Stimulated activated CD4-positive, alpha-beta T cell treated with anti-CD3 and anti-CD28 coated beads, Interleukin-1b, Interleukin-23, amount 100 ng/mL, for 4 hours (primary cell): ENCODE measurements at places on chromosomes 12 and 14.

DNA sequence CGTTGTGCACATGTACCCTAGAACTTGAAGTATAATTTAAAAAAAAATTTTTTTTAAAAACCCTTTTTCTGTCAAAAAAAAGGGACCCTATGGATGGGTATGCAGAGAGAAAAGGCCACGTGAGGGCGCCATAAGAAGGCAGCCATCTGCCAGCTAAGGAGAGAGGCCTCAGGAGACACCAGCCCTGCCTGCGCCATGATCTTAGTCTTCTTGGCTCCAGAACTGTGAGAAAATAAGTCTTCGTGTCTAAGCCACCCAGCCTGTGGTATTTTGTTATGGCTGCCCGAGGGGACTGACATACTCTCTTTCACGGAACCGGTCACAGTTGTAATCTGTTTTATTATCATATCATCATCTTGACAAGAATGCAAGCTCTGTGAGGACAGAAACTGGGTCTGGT is 174.8 kb downstream of the EFCAB11 start:
- DNase-seq = no peak

DNA sequence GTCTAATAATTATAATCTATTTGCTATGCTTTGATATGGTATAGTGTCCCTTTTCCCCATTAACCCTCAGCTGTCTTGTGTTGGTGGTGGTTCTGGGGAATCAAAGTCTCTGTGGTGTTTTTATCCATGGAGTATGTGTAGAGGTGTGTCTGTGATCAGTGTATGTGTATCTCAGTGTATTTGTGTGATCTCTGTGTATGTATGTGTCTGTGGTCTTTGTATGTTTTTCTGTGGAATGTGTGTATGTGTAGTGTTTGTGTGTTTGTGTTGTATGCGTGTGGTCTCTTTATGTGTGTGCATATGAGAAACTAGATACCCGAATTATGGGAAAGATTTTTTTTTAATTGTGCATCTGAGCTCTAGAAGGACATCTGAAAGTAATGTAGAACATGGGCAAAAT is 1.1 kb downstream of the GPR33 start:
- DNase-seq = no peak

DNA sequence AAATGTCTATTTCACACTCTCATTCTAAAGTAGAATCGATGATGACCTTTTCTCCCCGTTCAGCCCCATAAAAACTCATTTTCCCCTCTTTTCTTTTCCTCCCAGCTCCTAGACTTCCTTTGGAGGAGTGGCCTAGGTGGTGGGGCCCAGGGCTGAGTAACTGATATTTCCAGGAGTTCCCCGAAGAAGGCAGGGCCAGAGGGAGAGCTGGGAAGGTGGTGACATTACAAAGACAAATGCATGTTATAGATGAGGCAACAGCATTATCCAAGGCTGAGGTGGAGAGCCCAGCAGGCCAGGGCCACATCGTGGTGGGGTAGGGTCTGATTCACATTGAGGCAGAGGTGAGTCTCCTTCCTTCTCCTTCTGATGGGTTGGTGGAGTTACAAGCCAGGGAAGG is 22.2 kb upstream of the HDAC7 start:
- no peak for DNase-seq

GRCh38 chr14:66284346-66284745 is 201.8 kb upstream of the CCDC196 start:
- no peak for DNase-seq

GRCh38 chr12:131754184-131754583 is 43.3 kb downstream of the SFSWAP start:
- DNase-seq = no peak

DNA sequence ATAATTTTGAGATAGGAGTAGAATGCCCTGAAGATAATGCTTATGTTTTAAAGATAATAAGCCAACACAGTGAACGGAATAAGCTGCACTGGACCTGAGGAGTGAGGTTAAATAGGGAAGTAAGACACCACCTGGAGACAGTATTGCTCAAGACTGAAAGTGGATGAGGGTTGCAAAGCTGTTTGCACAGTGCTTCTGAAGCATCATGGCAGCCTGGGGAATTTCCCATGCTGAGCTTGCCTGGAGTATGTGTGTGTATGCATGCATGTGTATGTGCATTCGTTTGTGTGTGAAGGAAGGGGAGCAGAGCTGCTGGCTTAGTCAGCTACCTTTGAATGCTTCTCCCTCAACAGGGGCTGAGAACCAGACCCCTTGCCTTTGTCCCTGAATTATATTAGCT is 35.8 kb downstream of the BHLHE41 start:
- no peak for DNase-seq

DNA sequence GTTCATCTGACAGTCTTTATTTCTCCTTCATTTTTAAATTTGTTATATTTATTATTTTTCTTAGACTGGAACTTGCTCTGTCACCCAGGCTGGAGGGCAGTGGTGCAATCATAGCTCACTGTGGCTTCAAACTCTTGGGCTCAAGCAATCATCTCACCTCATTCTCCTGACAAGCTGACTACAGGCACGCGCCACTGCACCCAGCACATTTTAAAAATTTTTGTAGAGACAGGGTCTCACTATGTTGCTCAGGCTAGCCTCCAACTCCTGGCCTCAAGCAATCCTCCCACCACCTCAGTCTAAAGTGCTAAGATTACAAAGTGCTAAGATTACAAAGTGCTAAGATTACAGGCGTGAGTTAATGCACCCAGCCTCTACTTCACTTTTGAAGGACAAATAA is 96.6 kb downstream of the RALGAPA1 start:
- no peak for DNase-seq

GRCh38 chr12:9969673-9970072 is 1.5 kb upstream of the CLEC12A start:
- no peak for DNase-seq

GRCh38 chr12:30752255-30752654 is 2.5 kb downstream of the CAPRIN2 start:
- DNase-seq = no peak

DNA sequence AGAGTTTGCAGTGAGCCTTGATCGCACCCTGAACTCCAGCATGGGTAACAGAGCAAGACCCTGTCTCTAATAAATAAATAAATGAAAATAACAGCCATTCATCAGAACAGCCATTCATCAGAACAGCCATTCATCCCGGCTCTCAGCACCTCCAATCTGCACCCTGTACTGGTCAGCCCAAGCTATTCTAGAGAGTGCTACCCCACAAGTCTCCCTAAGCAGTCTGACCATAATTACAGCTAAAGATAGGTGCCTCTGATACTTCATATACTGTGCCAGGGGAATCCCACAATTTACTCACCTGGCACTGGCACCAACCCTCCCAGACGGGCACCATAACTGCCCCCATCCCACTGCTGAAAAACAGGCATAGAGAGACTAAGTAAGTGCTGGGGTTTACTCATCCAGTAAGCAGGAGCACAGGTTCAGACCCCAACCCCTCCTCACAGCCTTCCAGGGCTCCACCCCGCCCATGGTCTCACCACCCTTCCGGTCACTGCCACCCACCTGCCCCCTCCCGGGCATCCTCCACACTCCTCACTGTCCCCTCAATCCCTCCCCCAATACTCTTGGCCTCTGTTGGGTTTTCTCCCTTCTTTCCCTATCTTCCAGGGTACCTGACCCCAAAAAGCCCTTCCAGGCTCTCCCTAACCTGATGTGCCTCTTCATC is 15.2 kb upstream of the EIF5 start:
- DNase-seq = no peak

DNA sequence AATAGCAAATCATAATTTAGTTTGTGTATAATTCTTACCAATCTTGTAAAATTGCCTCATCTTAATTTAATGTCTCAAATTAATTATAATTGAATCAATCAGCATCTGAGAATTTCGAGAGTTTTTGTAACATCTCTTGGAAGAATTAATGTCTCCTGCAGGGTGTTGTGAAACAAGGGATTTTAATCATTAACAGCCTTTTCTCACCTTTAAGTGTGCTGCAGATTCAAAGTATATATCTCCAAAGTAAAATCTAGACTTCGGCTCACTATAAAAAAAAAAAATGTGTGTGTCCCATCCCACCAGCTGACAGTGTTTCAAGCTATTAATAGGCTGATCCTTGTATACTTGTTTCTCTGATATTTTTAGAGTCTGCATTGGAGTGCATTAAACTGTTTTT is 603.1 kb downstream of the ETNK1 start:
- no peak for DNase-seq

DNA sequence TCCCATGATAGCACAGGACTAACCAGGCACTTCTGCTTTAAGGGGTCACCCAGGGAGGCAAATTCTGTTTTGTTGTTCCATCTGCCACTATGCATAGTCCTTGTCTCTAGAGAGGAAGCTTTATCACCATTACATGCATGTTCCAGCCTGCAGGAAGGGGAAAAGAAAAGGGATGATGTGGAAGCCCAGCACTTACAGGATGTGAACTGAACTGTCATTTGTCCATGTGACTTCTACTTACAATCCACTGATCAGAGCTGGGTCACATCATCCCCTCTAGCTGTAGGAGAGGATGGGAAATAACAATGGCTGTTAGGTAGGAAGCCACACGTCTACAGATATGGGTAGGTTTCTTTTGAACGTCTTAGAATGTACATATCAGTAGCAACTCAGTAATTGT is 203.1 kb downstream of the PTPRO start:
- DNase-seq = no peak

DNA sequence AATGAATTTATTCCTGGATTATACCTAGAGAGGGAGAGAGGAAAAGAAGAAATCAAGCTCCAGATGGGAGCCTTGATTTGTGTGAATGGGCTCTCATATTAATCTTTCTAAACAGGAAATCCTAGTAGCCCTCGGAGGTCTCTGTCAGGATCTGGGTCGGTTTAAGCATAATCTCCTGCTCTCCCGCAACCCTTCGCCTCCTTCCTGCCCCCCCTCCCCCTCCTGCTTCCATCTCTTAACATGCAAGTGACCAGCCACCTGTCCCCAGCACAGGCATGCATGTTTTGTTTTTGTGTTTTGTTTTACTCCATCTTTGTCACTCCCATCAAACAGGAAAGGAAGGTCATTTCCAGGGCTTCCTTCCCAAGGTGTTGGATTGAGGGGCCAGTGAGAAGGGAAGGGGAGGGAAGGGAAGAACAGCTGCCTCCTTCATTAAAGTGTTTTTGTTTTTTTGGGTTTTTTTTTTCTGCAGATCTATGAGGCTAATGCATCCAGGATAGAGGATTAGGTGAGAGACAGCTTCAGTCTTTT is 4.8 kb upstream of the KCNA5 start:
- no peak for DNase-seq

- DNase-seq = no peak
Measured at GRCh38 chr12:106663385-106663784, 80.6 kb downstream of the RFX4 start.

GRCh38 chr14:71117839-71118743 is 210.8 kb downstream of the PCNX1 start:
- DNase-seq = no peak

DNA sequence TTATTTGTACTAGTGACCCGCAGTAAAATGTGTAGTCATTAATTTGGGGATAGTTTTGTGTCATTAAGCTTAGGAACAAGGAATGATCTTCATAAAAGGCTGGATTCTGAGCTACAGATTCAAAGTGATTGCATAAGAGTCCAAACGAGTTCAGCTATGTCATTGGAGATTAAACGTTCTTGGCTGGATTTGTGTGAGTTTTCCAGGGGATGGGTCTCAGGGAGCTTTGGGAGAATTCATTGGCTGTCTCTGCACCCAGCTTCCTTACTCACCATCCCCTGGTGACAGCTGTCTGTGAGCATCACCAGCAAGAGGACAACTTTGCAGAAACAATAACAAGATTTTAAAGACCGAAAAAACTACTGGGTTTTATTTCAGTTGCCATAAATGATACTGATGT is 130.4 kb downstream of the DAAM1 start:
- DNase-seq = no peak

DNA sequence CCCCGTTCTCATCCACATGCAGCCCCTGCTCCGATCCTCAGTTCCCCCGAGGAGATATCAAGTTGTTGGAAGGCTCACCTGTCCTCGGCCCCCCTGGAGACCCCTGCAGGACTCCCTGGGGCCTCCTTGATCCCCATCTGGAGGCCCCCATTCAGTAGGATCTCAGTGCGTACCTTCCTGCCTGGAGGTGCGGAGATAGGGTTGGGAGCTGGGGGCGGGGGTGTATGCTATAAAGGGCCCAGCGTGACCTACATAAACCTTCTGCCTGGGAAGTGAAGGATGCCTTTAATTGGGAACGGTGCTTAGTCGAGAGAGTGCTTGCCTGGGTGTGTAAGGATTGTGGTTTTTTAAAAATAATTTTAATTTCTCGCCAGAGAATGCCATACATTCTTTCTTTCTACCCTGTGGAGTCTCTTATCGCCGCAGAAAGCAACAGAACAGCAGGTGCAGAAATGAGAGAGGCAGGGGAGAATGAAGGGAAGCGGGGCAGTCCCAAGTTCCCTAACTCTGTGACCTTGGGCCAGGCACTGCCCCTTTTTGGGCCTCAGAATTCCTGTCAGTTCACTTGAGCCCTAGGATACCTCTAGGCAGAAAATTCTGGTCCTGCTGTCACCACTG is 153.7 kb downstream of the TSPAN9 start:
- no peak for DNase-seq

GRCh38 chr12:62802984-62803383 is 132.0 kb downstream of the PPM1H start:
- DNase-seq = no peak

DNA sequence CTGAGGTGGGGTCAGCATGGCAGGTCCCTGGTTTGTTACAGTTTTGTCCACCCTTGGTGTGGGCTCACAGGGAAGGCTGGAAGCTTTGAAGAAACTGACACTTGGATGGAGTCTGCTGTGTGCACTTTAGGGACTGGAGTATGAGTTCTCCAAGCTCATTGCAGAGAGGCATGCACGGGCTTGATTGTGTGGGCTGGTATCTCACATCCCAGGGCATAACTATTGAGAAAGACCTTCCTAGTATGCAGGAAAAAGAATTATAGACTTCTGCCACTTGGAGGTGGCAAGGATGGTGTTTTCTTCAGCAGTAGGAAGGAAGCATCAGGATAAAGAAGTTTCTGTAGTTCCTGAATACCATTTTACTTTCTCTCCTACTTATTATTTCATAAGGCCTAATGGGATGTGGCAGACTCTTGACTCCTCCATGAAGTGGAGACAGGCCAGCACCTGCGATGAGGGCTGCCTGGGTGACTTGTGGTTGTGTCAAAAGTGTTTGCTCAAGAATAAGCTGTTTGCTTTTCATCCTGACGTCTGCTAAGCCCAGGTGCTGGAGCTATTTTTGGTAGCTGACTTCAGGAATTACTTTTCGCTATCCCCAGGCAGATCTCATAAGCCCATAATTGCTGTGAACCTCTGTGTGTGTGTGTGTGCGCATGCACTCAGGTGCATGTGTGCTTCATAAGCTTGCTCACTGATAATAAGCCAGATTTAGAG is 125.8 kb downstream of the KTN1 start:
- no peak for DNase-seq

DNA sequence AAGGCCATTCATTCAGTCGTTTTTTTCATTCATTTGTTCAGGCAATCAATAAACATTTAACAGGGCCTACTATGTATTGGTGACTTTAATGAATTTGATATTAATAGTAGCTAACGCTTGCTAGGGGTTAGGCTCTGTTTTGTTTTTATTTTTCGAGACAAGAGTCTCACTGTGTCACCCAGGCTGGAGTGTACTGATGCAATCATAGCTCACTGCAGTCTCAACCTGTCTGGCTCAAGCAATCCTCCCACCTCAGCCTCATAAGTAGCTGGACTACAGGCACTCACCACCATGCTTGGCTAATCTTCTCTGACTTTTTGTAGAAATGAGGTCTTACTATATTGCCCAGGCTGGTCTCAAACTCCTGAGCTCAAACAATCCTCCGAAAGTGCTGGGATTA is 25.6 kb upstream of the MED13L start:
- no peak for DNase-seq

GRCh38 chr14:104687601-104688504 is 1.6 kb upstream of the INF2 start:
- DNase-seq = no peak
